ENCODE measurements at places on chromosomes 7 and 10. TPM values are rescaled to one million over a fixed set of nuclear protein-coding genes. Genes with fewer than 3 reads are reported as not detected.

The SLC16A12 gene
- polyA plus RNA-seq = 0.10 TPM

The CHAT gene
- not detected for polyA plus RNA-seq

The CAV1 gene
- polyA plus RNA-seq = 2,867 TPM

The SPDYE2B gene
- not detected for polyA plus RNA-seq

The INMT gene
- polyA plus RNA-seq = not detected

The HGF gene
- polyA plus RNA-seq = not detected

The TMEM130 gene
- polyA plus RNA-seq = not detected

The PAX4 gene
- not detected for polyA plus RNA-seq

Measured in keratinocyte (primary cell).